Neural crest cell (in vitro differentiated cells): ENCODE measurements at places on chromosomes 12 and 14. TPM values are rescaled to one million over a fixed set of nuclear protein-coding genes. Genes with fewer than 3 reads are reported as not detected.

Gene CD63
- total RNA-seq = 535 and 560 TPM in 2 replicates

Gene STXBP6
- 6.8 and 7.2 TPM in 2 replicates for total RNA-seq

Gene TEX52
- total RNA-seq = 0.25 TPM in 1 of 2 replicates, not detected in the other

Gene AKAP5
- total RNA-seq = 1.3 and 1.4 TPM in 2 replicates

Gene PRH2
- total RNA-seq = not detected in 2 replicates

Gene CFAP54
- 1.5 and 3.1 TPM in 2 replicates for total RNA-seq

Gene GCN1
- 108 and 114 TPM in 2 replicates for total RNA-seq

Gene FSCB
- total RNA-seq = not detected in 2 replicates

Gene SLC17A8
- total RNA-seq = not detected in 2 replicates

Gene NPAS3
- 18.2 and 21.1 TPM in 2 replicates for total RNA-seq

- no peak for DNase-seq
Measured at GRCh38 chr12:807041-807735, 54.8 kb downstream of the WNK1 start.

GRCh38 chr12:119630223-119630780 is 36.7 kb downstream of the TMEM233 start:
- no peak for DNase-seq

GRCh38 chr12:105324704-105325103 is 5.8 kb upstream of the C12orf75 start:
- DNase-seq = no peak

- no peak for DNase-seq
Measured at GRCh38 chr12:69894800-69895383, 69.9 kb downstream of the MYRFL start.

- DNase-seq = no peak
Measured at GRCh38 chr14:37081218-37081617, 91.2 kb downstream of the SLC25A21 start.

DNA sequence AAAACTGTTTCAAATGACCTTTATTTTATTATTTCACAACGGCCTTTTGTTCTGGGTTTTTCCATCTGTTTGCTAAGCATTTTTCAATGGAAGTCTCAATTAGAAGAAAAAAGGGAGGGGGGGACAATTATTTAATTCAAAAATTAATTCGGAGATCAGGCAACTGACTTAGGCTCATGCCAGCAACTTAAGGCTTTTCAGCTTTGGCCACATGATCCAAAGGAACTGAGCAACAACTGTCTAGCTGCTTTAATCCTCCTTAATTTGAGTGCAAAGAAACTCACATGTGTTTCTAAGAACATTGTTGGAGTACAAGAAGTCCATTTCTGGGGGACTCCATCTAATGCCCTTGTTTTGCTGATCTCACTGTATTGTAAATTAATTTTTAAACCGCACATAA is 188.0 kb downstream of the EXOC5 start:
- no peak for DNase-seq

DNA sequence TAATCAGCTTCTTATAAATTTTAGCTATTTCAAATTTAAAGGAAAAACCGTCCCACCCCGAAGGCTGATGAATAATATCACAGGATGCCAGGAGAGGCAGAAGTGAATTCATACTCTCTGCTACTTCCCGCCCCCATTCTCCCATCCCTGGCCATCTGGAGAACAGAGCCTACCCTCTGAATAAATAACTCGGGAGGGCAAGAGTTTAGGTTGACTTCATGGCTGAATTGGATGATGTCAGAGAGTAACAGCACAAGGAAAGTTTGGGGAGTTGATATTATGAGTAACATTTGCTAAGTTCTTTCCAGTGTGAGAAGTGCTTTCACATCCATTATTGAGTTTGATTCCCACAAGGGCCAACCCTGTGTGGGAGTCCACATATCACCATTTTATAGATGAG is 241.6 kb downstream of the EGLN3 start:
- no peak for DNase-seq

DNA sequence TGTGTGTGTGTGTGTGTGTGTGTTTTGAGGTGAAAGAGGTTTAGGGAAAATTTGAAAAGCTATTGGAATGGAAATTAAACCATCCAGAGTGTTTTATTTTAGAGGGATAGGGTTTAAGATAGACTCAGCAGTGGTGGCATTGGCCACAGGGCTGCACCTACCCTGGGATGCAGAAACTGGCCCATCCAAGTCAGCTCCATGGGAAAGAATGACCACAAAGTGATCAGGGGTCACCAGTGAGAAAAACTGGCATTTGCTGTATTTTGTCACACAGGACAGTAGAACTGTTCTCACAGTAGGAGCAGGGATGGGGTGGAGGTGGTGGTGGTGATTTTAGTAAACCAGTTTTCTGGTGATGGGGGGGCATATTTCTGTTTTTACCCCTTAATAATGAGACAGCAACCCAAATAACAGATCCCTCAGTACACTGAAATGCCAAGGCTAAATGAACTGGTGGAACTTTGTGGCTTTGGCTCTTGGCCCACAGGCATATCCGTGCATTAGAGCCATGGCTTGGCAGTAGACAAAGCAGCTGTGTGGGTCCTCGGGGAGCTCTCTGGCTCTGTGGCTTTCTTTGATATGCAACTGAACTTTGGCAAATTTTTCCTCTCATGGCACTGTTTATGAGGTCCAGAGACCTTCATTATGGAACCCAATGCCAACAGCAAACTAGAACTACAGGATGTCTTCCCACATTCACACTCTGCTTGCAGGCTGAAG is 348.3 kb downstream of the ZFP36L1 start:
- no peak for DNase-seq

DNA sequence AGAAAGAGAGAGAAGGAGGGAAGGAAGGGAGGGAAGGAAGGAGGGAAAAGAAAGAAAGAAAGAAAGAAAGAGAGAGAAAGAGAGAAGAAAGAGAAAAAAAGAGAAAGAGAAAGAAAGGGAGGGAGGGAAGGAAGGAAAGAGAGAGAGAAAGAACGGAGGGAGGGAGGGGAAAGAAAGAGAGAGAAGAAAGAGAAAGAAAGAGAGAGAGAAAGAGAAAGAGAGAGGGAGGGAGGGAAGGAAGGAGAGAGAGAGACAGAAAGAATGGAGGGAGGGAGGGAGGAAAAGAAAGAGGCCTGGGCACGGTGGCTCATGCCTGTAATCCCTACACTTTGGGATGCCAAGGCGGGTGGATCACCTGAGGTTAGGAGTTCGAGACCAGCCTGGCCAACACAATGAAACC is 5.1 kb upstream of the ANAPC5 start:
- no peak for DNase-seq

- no peak for DNase-seq
Measured at GRCh38 chr12:101750152-101750551, 10.9 kb upstream of the SYCP3 start.

DNA sequence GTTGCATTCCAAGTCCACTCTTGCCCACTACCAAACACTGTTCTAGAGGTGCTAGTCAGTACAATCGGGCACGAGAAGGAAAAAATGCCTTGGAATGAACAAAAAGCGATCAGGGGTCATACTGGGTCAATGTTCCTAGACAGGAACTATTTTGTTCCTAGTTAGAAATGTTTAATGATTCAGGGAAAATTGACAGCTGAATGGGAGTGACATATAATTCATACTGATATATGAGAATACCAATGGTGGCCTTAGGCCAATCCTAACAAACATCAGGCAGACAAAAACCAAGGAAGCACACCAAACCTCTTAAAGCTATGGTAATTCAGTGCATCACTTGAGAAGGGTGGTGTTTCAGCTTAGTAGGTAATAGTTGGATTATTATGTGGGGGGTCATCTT is 51.1 kb downstream of the ANAPC7 start:
- no peak for DNase-seq

GRCh38 chr12:20369305-20370013 is 1.1 kb downstream of the PDE3A start:
- peak; percentile 54 for DNase-seq

- DNase-seq = no peak
Measured at GRCh38 chr12:79973801-79974200, 38.9 kb upstream of the PPP1R12A start.

- DNase-seq = no peak
Measured at GRCh38 chr14:64891839-64892375, 12.2 kb upstream of the SPTB start.

- no peak for DNase-seq
Measured at GRCh38 chr14:64963611-64964010, 8.5 kb downstream of the RAB15 start.

GRCh38 chr12:118166946-118167345 is 31.0 kb downstream of the PEBP1 start:
- no peak for DNase-seq

GRCh38 chr12:53751336-53752191 is at the start of gene CISTR:
Gene CISTR (minus strand): TSS chr12:53751979.
- no peak for DNase-seq

GRCh38 chr12:32366714-32367113 is 32.6 kb upstream of the FGD4 start:
- DNase-seq = no peak

DNA sequence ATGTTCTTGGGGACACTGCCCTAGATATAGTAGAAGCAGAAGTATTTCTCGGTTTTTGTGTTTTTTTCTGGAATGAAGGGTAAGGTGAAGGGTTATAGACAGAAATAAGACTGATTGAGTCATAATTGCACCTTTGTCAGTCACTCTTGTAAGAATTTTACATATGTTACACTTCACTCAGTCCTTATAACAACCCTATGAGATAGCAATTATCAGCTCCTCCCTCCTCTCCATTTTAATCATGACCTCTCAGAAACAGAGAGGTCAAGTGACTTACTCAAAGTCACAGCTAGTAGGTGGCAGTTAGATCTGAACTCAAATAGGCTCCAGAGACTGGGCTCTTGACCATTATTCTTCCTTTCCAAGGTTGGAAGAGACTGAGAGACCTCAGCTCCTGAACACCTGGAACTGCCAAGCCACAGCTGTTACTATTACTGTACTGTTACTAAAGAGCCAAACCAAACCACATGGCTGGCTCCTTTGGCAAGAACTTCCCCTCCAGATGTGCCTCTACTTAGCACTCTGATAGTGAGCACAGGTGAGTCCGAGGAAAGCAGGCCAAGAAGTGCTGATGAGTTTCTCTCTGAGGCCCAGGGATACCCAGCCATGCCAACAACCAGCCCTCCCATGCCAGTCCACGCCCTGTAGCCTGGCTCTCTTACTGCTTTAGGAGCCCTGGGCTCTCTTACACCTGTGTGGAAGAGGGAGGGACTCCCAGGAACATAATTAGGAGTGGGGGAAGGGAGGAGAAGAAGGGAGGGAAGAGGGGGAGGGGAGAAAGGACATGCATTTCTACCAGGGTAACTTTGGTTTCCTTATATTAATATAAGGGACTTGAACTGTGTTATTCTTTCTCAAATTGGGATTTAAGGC is 121.3 kb downstream of the CRADD start:
- DNase-seq = no peak

DNA sequence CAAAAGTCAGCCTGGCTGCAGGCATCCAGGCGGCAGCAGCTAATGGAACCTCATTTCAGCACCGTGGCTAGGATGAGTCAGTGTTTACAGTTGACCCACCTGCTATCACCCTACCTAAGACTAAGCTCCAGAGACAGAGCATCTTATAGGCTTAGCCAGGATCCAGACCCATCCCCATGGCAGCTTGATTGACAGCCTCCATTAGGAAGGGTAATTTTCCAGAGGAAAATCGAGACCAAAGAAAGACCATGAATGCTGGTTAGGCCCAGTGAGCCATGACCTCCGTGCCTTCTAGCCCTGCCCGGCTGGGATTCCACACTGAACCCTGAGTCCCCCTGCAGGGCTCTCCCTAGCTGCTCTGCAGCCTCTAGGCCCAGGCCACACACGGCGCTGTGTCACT is 38.7 kb downstream of the TUNAR start:
- no peak for DNase-seq

GRCh38 chr12:3562484-3562883 is 71.5 kb downstream of the PRMT8 start:
- no peak for DNase-seq

DNA sequence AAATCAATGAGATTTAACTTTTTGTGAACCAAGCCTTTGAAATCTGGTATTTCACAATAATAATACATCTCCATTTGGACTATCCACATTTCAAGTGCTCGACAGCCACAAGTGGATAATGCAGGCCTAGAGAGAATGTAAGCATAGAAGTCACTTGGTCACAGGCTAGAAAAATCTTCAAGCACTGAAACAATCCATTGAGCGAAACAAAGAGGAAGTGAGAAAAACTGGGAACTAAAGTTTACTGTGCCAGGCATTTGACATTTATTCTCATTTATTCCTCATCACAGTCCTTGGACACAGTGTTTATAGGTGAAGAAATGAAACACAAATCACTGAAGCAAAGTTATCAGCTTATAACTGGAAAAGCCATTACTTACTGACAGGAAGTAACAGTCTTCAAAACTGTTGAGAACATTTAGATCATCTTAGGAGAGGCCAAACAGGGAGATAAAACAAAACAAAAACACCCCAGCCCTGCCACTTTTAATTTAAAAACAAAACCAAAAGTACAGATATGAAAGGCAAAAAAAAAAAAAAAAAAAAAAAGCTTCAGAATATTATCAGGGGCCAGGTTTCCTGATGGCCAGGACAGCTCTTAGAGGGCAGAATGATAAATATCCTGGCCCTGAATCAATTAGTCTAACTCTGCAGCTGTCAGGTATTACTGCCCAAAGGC is 29.2 kb downstream of the GNS start:
- DNase-seq = no peak

DNA sequence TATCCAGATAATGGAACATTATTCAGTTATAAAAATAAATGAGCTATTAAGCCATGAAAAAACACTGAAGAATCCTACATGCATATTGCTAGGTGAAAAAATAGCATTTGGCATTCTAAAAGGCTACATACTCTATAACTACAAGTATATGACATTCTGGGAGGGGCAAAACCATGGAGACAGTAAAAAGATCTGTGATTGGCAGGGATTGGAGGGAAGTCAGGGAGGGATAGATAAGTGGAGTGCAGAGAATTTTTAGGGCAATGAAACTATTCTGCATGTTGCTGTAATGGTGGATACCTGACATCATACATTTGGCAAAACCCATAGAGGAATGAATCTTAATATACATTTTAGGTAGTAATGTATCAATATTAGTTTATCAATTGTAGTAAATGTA is 63.1 kb upstream of the SLC38A2 start:
- no peak for DNase-seq

GRCh38 chr14:96978525-96979272 is 181.5 kb downstream of the VRK1 start:
- DNase-seq = no peak

DNA sequence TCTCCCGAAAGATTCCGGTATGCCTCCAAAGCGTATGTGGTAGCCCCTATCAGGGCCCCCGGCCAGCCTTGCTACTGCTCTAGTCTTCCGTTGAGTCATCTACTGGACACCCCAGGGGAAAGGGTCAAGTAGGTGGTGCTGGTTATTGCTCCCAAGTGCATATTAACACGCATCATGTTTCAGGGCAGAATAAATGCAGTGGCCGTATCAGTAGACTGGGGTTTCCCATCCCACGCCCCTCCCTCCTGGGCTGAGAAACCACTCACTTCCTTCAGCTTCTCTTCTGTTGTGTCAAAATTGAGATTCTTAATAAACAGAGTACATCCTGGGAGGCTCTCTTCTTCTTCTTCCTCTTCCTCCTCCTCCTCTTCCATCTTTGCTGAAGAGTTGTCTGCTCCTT is 39.3 kb downstream of the RBM19 start:
- no peak for DNase-seq

- DNase-seq = no peak
Measured at GRCh38 chr14:104248203-104249055, 110.0 kb downstream of the KIF26A start.
